ENCODE measurements at places on chromosomes 4 and X. TPM values are rescaled to one million over a fixed set of nuclear protein-coding genes. Genes with fewer than 3 reads are reported as not detected.

The MAGEH1 gene
- total RNA-seq: 7.0 TPM

The MAGEA9B gene
- not detected for total RNA-seq

The TCEAL7 gene
- total RNA-seq: 0.28 TPM

The OPHN1 gene
- total RNA-seq: 1.6 TPM

The CXorf49 gene
- not detected for total RNA-seq

The DCAF8L2 gene
- total RNA-seq: not detected

The PSMD10 gene
- 12.2 TPM for total RNA-seq

The ITIH6 gene
- not detected for total RNA-seq

The ANKRD50 gene
- 4.7 TPM for total RNA-seq

The TADA2B gene
- 18.6 TPM for total RNA-seq

The GABRQ gene
- not detected for total RNA-seq

The GPR119 gene
- total RNA-seq: not detected

The MAGEB17 gene
- total RNA-seq: not detected

The STPG2 gene
- total RNA-seq: 0.38 TPM

The EFHC2 gene
- 0.10 TPM for total RNA-seq

The PHOX2B gene
- not detected for total RNA-seq

The TCP11X2 gene
- total RNA-seq: not detected

The DMRTC1 gene
- not detected for total RNA-seq

The CLIC2 gene
- total RNA-seq: 6.0 TPM

The PLP2 gene
- 11.7 TPM for total RNA-seq

The SH3D19 gene
- total RNA-seq: 38.7 TPM

The CNKSR2 gene
- 2.2 TPM for total RNA-seq

The FRG2 gene
- not detected for total RNA-seq

The SLC25A53 gene
- total RNA-seq: 4.3 TPM

The CHST7 gene
- total RNA-seq: 6.6 TPM

The SLITRK2 gene
- total RNA-seq: 0.03 TPM

The FRAS1 gene
- 0.65 TPM for total RNA-seq

The PLAC8 gene
- total RNA-seq: 6.8 TPM

The PRR32 gene
- not detected for total RNA-seq

The MXRA5 gene
- 0.91 TPM for total RNA-seq

The TLR3 gene
- total RNA-seq: 7.7 TPM

The RGN gene
- 188 TPM for total RNA-seq

The NUDT11 gene
- 0.08 TPM for total RNA-seq

The GAGE2A gene
- 0.58 TPM for total RNA-seq

The RASGEF1B gene
- total RNA-seq: 23.6 TPM

The GPC4 gene
- total RNA-seq: 1.7 TPM

The LRCH2 gene
- total RNA-seq: not detected

The TIGD4 gene
- total RNA-seq: 0.08 TPM

The ADGRG2 gene
- 1.2 TPM for total RNA-seq

The ADH7 gene
- total RNA-seq: not detected

The PDE6B gene
- total RNA-seq: 0.83 TPM

The SLC49A3 gene
- 7.6 TPM for total RNA-seq

The CTSO gene
- 38.8 TPM for total RNA-seq

The SMR3B gene
- total RNA-seq: not detected

The NXF2 gene
- not detected for total RNA-seq

The MAGIX gene
- total RNA-seq: 27.7 TPM
